ENCODE measurements at places on chromosomes 2 and 18.

GRCh38 chr2:203600286-203600685 lies 65.2 kb upstream of the RAPH1 start:
- no peak for DNase-seq

DNA sequence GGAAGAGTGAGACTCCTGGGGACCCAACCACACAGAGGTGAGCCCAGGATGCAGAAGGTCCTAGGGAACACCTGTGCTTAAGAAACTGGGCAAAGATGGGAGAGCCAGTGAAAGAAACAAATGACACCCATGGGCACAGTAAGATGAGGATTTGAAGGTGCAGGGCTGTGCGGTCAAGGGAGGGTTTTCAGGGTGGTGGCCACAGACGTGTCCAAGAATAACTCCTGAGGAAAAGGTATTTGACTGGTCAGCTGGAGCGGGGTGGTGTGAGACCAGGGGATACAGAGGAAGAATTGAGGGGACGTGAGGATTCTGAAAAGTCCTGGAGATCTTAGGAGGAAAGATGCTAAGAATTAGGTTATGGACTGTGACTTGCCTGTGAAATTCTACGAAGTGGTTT lies 142.9 kb downstream of the TMEM163 start:
- no peak for DNase-seq

GRCh38 chr18:52163478-52163877 lies 176.5 kb upstream of the DCC start:
- DNase-seq = no peak

DNA sequence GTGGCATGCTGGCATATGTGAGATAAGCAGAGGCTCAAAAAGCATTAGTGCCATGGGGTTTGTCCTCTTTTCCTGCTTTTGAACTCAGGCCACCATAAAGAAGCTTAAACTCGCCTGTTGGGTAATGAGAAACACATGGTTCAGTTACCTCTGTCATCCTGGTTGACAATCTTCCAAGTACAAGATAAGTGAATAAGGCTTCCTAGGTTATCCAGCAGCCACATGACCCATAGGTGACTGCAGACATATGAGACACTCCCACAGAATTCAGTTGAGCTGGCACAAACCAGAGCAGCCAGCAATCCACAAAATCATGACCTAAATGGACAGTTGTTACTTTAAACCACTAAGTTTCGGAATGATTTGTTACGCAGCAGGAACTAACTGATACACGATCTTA lies 97.3 kb downstream of the TACR1 start:
- no peak for DNase-seq

DNA sequence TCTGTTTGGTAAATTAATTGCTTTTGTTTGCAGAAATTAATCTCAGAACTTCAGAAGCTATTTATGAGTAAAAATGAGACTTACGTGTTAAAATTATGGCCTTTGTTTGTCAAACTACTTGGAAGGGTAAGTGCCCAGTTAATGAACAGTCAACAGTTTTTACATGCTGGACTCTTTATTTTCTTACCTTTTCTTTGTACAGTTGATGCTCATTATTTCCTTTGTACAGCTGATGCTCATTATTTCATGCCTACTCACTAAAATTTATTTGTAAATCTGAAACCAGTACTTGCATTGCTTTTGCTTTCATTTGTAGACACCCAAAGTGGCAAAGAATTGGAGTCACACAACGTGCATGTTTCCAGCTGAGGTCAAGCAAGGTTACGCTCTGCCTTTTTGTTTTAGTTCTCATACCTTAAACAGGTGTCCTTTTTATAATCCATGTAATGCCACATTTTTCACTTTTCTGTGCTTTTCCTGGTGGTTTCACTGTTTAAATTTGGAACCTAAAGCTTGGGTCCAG lies 13.3 kb downstream of the RIF1 start:
- no peak for DNase-seq

GRCh38 chr18:79576686-79577351 lies 102.8 kb upstream of the CTDP1 start:
- DNase-seq = peak; percentile 87

GRCh38 chr2:121644715-121645114 lies 4.5 kb downstream of the CLASP1 start:
- DNase-seq = no peak

DNA sequence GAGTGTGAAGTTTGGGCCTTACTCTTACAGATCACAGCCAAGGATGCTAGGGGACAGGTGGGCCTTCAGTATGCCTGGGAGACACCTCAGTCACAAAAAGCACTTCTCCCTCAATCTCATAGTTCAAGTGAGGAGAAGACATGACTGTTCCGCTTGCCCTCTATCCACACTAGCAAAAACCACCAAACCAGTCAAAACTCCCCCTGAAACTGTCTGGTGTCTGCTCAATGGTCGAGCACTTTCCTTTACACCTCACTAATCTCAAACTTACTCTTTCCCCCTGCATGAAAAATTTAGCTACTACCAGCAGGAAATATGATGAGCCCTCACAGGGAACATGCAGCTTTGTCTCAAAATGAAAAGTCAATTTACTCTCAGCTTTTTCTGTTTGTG lies 232.2 kb downstream of the TRIB2 start:
- no peak for DNase-seq

DNA sequence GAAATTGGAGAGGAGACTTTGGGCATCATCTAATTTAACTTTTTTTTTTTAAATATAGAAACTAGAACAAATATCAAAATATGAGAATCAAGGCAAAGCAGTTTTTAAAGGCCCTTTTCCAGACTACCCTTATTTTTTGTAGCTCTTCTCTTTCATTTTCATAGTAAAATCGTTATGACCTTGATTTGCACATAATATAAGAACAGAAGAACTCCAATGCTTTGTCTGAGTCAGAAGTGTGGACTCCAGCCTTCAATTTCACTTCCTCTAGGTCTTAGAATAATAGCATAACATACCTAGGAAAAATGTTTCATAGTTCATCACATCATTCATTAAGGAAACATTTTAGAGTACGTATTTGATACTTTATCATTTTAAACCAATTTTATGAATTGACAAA lies 74.4 kb downstream of the ANKRD12 start:
- DNase-seq = no peak

- DNase-seq = no peak
These were observed 50.2 kb downstream of the ATIC start for GRCh38 chr2:215361876-215362561.

DNA sequence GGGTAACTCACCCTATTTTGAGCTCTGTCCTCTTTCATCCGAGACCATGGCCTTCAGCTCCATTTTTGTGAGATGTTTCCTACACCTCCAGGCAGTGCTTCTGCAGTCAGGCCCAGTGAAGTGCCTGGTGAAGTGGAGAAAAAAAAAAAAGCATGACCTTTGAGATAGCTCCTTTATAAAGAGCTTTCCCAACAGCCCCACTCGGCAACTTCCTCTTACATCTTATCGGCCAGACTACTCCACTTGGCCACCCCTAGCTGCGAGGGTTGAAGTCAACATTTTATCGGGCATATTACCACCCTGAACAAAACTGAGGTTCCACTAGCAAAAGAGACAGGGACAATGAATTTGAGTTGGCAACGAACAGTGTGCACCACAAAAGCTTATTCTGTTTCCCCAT lies 124.8 kb upstream of the RNF152 start:
- DNase-seq = peak; percentile 41

DNA sequence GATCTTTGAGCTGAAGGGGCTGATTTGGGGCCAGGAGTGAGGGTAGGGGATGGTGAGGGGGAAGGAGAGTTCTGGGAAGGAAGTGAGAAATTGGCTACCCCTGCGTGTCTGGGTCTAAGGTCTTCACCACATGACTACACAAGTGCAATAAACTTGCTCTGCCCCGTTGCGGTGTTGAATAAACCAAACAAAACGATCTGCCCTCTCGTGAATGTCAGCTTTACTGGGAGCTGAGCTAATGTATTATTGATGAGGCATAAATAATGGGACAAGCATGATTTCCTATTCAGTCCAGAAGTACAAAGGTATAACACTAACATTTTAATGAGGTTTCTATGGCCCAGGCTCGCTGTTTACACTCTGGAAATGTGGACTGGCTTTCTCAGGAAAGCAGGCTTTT lies 8.0 kb upstream of the CFAP221 start:
- no peak for DNase-seq

DNA sequence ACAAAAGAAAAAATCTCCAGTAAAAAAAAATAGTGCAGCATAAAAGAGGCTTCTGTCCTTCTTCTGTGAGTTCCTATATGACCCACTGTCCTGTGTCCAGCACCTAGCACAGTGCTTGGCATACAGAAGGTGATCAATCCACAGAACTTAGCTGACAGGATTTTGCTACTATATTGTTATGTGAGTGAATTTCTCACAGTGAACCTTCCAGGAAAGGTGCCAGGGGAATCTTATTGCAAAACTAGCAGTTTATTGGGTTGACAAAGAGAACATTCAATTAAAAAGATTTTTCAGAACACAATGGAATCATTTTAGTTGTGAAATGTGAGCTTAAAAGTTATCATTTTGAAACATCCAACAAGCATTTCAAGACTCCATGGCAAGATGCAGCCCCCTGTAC lies 12.4 kb upstream of the TRIB2 start:
- DNase-seq = no peak

- no peak for DNase-seq
These were observed 9.7 kb downstream of the TMEM18 start for GRCh38 chr2:667332-667999.

GRCh38 chr18:41695441-41695840 lies 259.6 kb upstream of the PIK3C3 start:
- no peak for DNase-seq

GRCh38 chr2:147463881-147464520 lies 380.8 kb upstream of the ACVR2A start:
- no peak for DNase-seq

- no peak for DNase-seq
These were observed 529.8 kb upstream of the VRK2 start for GRCh38 chr2:57516698-57517340.

- no peak for DNase-seq
These were observed 286.7 kb upstream of the LRRTM1 start for GRCh38 chr2:80591233-80591632.

- DNase-seq = no peak
These were observed 66.6 kb downstream of the BCL2 start for GRCh38 chr18:63253014-63253413.

- DNase-seq = no peak
These were observed 997 bp upstream of the TGIF1 start for GRCh38 chr18:3448838-3449511.

GRCh38 chr2:17736989-17737388 lies 16.6 kb downstream of the SMC6 start:
- no peak for DNase-seq

DNA sequence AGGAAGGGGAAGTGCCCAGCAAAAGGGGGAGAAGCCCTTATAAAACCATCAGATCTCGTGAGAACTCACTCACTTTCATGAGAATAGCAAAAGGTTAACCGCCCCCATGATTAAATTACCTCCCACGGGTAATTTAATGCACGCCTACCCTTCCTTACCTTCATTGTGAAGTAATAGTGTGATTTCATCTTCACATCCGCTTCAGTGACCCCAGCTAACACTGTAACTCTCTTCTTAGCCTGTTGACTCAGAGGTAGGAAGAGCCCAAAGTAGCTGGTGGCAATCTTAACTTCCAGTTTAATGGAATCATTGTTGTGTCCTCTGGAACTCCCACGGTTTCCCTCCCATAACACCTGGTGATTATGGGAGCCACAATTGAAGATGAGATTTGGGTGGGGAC lies 120.5 kb downstream of the GULP1 start:
- DNase-seq = no peak

DNA sequence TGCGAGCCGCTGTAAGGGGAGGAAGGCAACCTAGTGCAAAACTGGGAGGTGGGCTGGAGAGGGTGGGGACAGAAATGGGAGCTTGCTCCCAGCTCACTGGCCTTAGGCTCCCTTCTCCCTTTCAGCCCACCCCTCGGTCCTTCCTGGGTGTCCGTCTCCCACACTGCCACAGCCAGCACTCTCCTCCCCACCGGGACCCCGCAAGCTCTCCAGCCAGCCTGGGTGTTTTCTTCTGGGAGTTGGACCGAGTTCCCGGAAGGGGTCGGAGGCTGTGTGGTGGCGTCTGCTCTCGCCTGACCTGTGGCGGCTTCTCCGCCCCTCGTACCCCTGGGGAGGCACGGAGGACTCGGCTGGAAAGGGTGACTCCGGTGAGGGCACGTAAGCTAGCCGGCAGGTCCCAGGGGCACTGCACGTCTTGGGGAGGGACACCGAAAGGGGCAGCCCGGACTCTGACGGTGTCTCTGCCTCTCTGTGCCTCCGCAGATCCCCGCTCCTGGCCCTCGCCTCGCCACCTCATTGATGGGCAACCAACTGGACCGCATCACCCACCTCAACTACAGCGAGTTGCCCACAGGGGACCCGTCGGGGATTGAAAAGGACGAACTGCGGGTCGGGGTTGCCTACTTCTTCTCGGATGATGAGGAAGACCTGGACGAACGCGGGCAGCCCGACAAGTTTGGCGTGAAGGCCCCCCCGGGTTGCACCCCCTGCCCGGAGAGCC lies 1.1 kb downstream of the LRATD1 start:
- peak; percentile 41 for DNase-seq

DNA sequence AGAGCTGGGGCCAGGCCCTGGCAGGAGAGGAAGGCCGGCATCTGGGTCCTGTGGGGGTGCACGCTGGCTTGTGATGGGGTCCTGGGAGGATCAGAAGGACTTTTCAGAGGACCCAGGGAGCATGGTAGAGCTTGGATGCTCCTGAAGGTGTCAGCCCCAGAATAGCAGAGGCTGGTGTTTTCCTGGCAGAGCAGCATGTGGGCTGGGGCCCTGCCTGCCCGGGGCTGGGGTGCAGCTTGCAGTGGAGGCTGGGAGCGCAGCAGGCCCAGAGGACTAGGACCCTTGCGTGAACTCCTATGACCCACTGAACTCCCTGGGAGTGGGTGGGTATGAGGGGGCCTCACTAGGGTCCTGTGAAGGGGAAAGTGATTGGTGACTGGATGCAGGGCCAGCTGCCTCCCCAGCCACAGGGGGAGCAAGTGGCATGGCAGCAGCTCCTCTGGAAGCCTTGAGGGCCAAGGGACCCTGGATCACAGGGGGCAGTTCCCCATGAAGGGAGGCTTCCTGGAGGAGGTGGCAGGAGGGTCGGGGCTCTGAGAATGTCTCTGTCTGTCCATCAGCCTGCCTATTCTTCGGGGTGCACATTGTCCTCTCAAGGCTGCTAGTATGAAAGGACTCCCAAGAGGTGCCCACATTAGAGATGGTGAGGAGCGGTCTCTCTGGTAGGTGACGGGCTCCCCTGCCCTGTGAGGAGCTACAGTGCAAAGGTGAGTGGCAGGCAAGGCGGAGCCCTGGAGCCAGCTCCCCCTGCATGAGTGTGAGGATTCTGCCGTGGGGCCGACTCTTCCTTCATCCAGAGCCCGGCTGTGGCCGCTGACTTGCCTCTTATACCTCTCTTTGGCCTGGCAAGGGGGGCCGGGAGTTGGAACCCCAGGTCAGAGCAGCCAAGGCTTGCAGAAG lies 249.0 kb downstream of the DYSF start:
- peak; percentile 39 for DNase-seq

- no peak for DNase-seq
These were observed 532.1 kb downstream of the SOX11 start for GRCh38 chr2:6224267-6224666.

DNA sequence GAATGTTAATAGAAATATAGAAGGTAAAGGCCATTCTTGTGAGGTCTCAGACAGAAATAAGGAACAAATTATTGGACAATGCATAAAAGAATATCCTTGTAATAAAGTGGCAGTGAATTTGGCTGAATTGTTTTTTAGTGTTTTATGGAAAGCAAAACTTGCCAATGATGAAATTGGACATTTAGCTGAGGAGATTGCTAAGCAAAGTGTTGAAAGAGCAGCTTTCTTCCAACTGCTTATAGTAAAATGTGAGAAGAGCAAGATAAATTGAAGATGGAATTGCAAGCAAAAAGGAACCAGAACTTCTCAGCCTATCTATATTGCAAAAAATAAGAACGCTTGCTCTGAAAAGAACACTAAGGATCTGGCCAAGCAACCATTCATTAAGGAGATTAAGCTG lies 245.7 kb downstream of the MREG start:
- no peak for DNase-seq

All from Right ventricle myocardium superior (tissue), 1 donor.